GF-D8 (cell line): ENCODE measurements at places on chromosomes 1 and 21.

- DNase-seq = no peak
Measured at GRCh38 chr1:144101397-144102045, 129.7 kb upstream of the FAM72C start.

DNA sequence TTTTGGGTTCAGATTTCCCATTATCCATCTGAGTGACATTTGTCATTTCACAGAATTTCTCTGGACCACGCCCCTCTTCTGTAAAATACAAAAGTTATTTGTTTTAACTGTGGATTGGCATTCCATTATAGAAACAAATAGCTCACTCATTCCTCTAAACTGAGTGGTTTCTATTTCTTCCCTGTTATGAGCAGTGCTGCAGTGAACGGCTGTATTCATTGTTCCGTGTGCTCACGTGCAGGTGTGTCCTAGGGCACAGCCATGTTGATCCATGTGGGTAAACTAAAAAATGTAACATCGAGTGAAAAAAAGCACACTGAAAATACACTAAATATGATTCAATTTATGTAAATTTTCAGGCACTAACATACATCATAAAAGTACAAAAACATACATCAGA, 27.0 kb upstream of the IL12RB2 start:
- DNase-seq = no peak

DNA sequence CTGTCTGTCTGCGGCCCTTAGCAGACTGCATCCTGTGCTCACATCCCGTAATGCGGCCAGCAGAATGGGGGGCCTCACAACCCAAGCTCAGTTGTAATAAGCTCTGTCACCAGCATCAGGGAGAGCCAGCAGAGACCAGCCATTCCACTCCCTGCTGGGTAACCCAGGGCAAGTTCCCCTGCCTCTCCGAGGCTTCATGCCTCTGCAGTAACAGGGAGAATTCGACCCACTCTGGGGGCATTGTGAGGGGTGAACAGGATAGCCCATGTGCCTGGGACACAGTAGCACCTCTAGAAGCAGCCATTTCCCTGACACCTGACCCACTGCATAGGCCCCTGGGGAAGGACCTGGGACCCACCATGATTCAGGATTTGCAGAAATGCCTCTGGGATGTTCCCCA, 461.2 kb downstream of the MATN1 start:
- no peak for DNase-seq

DNA sequence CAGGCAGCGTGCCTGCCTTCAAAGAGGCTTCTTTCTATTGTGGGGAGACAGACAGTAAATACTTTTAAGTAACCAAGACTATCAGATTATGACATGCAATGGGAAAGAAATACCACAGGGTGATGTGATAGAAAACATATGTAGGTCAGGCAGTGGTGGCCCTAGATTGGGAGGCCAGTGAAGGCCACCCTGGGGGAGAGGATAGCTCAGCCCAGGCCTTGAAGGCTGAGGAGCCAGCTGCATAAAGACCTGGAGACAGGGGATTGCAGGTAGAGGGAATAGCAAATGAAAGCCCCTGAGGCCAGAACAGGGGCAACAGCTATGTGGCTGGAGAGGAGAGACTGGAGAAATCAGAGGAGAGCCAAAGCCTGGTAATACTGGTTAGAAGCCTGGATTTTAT, 4.0 kb downstream of the SOX13 start:
- DNase-seq = no peak

- no peak for DNase-seq
Measured at GRCh38 chr1:70768216-70768615, 279.4 kb downstream of the PTGER3 start.

DNA sequence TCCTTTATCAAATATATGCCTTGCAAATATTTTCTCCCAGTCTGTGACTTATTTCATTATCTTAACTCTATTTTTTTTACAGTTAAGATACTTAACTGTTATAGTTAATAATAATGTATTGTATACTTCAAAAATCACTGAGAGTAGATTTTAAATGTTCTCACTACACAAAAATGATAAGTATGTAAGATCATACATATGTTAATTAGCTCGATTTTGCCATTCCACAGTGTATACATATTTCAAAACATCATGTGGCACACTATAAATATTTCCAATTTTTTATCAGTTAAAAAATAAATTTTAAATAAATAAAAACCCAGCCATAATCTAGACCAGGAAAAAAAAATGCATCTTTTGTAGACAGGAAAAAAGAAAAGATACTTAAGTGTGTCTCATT, 27.2 kb downstream of the CTTNBP2NL start:
- no peak for DNase-seq

DNA sequence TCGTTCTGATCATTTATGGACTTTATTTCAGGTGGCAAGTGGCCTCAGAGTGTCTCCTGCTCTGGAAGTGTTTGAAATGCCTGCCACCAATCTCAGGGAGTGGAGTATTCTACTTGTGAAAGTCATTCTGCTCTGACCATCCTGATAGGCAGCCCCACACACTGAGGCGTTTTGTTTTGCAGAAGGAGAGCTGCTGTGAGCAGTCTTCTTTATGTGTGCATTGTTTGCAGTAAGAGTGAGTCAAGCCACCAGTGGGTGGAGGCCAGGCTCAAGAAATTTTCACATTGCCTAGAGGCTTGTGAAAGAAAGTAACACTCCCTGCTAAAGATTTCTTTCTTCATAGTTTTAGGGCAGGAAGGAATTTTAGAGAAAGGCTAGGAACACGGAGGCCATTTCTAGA, 204.4 kb downstream of the SLC35F3 start:
- no peak for DNase-seq

- DNase-seq = no peak
Measured at GRCh38 chr1:236815941-236816340, 20.8 kb downstream of the MTR start.

GRCh38 chr1:24526940-24527542, 24.4 kb downstream of the RCAN3 start:
- DNase-seq = no peak

- DNase-seq = no peak
Measured at GRCh38 chr1:167651161-167651693, 21.2 kb downstream of the RCSD1 start.

- DNase-seq = no peak
Measured at GRCh38 chr1:241593186-241593585, 47.0 kb downstream of the CHML start.

DNA sequence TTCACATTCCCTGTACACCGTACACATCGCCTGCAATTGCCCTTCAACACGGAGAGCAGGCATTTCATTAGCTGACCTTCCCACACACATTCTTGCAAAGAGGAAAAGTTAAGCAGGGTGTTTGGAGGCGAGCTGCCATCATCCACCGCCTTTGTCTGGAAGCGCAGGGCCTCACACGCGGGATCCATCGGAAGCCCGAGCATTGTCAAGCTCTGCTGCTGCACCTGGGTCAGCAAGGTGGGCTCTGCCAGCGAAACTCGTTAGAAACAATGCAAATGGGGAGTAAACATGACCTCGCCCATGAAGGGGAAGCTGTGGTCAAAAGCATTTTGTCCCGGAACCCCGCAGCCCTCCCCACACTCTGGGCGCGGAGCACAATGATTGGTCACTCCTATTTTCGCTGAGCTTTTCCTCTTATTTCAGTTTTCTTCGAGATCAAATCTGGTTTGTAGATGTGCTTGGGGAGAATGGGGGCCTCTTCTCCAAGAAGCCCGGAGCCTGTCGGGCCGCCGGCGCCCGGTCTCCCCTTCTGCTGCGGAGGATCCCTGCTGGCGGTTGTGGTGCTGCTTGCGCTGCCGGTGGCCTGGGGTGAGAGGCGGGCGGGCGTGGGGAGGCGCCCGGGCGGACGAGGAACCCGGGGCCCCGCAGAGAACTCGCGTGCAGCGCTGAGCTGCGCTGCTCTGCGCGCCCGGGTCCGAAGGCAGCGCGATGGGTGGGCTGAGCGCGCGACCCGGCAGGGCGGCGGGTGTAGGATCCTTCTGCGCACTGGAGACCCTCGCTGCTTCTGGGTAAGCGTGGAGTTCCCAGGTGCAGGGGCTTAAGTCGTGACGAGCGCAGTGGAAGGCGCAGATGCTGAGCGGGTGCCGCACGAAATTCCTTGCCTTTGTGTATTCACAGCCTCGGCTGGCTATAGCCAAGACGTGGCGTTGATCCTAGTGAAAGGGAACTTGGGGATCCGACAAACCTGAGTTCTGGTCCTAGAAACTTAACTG, at the start of gene CR1:
Gene CR1, plus strand, starts transcription at position 357 of the 992 bp plus-strand sequence. Its CDS starts 111 bp downstream, at position 468.
- DNase-seq = no peak

DNA sequence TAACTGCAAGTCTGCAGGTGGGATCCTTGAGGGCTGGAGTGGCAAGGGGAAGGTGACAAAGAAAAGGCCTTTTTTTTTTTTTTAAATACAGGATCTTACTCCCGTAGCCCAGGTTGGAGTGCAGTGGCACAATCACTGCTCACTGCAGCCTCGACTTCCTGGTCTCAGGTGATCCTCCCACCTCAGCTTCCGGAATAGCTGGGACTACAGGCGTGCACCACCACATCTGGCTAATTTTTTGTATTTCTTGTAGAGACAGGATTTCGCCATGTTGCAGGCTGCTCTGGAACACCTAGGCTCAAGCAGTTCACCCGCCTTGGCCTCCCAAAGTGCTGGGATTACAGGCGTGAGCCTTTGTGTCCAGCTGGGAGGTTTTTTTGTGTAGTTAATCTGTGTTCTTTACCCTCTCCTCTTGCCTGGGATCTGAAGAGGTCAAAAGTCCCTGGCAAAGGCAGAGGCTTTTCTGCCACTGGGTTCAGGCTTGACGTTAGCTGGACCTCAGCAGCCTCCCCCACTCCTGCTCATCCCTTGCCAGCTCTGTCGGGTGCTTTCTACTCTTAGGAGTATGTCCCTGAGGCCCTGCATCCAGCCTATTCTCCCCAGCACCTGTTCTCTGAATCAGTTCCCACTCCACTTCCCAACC, 5.2 kb downstream of the IL6R start:
- DNase-seq = no peak

GRCh38 chr1:182688436-182689205, 4.2 kb upstream of the RGS8 start:
- no peak for DNase-seq

DNA sequence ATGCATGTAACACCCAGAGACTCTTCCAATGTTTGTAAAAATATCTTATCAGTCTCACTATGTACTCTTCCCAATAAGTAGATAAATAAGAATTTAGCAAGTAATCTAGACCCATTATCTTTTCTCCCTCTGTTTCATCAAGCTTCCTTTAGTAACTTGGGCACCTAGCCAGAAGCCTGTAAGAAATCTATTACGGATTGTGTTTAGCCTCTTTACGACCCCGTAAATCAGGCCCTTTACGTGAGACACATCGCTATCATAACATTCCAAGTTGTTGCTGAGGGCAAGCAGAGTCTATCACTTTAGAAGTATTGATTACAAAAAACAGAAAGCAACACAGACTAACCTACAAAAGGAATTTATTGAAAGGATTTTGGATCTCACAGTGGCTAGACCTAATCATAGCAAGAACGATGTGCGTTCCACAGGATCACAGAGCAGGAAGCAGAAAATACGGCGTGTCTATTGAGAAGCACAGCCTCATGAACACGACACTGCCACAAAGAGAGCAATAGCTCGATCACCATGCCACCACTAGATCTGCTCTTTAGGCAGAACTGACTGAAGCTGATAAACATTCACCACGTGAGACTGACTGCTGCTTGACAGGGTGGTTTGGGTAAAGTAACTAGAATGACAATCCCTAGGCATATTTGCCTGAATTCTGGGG, 922.1 kb downstream of the AMY1C start:
- no peak for DNase-seq

GRCh38 chr1:99004254-99004860, 304 bp downstream of the PLPPR5 start:
- no peak for DNase-seq

DNA sequence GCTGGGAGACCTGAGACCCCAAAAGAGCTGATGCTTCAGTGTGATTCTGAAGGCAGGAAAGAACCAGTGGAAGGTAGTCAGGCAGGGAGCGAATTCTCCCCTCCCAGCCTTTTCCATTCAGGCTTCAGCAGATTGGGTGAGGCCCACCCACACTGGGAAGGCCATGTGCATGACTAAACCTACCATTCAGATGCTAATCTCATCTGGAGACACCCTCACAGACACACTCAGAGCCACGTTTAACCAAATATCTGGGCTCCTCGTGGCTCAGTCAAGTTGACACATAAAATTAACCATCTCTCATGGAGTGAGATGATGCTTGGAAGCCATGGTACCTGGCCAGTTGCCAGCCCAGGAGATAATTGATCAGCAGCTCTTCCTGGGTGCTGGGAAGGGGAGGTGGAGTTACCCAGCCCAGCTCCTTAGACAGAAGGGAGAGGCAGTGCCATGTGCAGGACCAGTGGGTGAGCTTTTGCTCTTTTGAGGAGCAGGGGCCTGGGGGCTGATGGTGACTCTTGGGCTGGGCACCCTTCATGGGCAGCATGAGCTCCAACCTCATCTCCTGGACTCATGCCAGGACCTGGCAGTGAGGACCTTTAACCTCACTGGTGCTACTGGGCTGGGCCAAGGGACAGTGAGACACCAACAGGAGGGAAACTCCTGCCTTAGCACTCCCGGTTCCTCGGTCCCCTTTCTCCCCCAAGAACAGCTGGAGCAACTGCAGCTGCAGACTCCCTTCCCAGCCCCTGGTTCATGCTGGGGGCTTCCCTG, 89.0 kb upstream of the ACTL8 start:
- no peak for DNase-seq

GRCh38 chr21:36891692-36892091, 74.8 kb downstream of the HLCS start:
- no peak for DNase-seq

DNA sequence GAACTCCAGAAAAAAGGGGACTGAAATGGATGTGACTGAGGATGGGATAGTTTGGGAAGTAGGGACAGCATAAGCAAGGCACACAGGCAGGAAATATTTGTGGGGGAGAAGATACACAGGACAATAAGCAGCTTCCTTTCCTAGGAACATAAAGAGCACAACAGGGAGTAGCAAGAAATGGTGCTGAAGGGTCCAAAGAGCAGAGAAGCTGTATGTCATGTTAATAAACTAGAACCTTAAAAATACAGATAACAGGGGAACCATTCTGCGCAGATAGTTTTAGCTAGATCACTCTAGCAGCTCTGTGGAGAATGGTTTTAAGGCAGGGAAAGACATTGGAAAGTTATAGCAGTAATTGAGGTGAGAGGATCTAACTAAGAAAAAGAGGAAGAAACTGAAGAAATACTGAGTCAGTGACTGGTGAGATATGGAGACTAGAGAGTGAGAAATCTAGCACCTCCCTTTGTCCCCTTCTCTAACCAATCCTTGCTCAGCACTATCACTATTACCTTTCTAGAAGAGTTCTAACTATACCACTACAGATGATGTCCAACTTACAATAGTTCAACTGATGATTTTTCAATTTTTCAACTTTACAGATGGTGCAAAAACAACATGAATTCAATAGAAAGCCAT, 95.0 kb downstream of the CDC42BPA start:
- DNase-seq = no peak

DNA sequence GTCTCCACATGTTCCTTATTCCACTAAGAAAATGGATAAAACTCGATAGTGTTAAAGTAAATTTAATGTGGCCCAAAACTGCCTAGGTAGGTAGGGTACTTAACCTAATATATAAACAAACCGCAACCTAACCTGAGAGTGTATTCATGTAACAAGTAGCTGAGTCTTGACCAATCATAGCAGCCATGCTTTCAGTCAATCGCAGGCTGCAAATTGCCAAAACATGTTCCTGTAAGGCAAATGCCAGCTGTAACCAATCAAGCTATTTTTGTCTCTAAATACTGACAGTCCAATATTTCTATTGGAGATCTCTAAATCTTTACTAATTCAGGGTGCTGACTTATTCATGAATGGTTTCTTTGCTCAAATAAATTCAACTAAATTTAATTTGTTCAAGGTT, 3.1 kb upstream of the HMGCS2 start:
- no peak for DNase-seq
